ENCODE measurements at places on chromosomes 5 and 9.

DNA sequence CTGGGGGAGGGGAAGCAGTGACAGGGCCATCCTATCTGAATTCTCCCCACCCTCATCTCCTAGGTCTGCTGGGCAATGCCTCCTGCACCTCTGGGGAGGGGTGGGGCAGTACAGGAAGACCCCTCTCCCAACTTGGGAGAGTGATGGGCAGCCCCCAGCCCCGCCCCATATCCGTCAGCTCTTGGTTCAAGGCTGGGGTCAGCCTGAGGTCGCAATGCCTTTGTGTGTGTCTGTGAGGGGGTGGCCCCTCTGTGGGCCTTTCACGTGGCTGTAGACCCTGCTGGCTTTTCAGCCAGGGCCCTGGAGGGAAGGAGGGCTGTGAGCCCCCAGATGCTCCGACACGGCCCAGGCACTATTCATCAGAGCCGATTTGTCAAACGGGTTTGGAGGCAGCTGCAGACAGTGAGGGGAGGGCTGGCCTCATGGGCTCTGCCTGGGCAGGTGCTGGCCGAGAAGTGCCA is 49.5 kb upstream of the RNU6ATAC start:
- no peak for DNase-seq

DNA sequence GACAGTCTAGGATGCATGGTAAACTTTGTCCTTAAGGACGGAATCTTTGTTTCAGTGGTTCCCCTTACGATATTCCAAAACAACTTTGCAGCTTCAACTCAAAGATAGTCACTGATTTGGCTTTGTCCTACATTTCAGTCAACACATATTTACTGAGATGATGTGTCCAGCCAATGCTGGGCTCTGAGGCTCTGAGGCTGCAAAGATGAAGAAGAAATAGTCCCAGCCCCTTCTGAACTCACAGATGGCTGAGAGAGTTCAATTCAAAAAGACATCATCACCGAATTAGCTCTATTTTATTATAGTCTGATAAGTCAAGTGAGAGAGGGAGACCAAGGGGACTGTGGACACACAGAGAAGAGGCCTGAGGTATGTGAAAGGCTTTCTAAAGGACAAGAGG is 544.0 kb downstream of the ACTL7B start:
- DNase-seq, result no peak

DNA sequence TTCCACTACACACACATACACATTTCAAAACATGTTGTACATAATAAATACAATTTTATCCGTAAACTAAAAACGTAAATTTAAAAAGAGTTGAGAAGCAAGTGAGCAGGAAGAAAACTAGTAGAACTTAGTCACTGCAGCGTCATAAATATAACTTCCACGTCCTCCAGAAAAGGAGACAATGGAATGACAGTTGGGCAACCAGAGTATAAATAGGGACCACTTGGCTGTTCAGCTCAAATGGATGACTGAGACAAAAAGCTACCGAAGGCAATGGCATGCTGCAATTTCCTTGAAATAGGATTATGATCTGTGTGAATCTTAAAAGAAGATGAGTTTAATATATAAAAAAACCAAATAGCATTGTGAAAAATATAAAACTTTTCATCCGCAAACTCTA is 438.5 kb upstream of the RGMB start:
- DNase-seq, result no peak

DNA sequence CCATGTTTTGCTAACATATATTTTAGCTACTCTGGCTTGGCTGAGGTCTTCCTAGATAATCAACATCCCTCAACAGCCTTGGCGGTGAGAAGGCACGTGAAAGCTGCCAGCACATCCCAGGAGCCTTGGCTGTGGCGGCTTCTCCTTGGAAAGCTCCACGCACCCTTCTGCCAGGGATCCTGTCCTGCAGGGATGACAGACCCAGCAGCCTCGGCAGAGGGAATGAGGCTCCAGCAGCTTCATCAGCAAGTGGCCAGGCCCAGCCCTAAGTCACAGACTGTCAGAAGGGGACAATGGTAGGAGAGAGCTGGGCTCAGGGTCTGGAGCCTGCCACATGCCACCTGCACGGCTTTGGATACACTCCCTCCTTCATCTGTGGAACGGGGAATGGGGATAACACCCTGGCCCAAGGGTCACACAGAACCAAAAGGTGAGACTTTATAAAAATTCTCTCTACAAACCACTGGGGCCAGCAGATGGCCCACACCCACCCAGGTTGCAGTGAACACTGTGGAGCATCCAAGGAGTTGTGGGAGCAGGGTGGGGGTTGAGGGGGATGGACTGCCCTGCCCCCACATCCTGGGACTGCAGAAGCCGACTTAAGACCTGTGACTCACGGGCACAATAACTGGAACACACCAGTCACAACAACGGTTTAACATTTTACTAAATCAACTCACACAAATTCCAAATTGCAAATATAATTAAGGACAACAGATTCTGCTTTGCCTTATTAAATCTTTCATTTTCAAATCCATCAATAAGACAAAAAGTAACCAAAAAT is 65.1 kb downstream of the MACROH2A1 start:
- no peak for DNase-seq

DNA sequence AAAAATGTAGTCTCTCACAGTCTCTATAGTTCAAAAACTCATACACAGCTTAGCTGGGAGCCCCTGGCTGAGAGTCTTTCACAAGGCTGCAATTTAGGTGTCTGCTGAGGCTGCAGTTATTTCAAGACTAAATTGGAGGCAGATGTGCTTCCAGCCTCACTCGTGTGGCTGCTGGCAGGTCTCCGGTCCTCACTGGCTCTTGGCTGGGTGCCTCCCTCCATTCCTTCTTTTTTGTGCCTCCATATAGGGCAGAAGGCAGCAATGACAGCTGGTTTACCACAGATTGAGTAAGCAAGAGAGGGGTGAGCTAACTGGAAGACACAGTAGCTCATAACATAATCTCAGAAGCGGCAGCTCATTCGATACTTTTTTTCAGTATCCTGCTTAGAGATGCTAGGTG is 2167.7 kb upstream of the WWC1 start:
- no peak for DNase-seq

- DNase-seq, result peak; percentile 27
Observed at GRCh38 chr9:112711050-112711689, 6.7 kb downstream of the INIP start.

DNA sequence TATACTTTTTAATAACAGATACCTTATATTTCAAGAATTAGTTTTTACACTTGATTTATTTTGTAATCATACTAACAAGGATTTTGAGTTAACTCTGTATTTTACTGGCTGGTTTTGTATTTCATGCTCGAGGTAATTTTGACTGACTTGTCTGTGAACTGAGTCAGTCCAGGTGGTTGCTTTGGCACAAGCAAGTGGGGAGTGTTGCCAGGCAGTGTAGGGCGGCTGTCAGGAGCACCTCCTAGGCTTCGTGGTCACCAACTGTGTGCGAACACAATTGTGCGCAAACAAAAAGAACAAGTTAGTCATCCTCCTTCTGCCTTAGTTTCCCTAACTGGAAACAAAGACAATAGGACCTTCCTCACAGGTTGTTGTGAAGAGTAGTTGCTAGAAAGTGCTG is 286.3 kb downstream of the ADGRV1 start:
- DNase-seq, result no peak

DNA sequence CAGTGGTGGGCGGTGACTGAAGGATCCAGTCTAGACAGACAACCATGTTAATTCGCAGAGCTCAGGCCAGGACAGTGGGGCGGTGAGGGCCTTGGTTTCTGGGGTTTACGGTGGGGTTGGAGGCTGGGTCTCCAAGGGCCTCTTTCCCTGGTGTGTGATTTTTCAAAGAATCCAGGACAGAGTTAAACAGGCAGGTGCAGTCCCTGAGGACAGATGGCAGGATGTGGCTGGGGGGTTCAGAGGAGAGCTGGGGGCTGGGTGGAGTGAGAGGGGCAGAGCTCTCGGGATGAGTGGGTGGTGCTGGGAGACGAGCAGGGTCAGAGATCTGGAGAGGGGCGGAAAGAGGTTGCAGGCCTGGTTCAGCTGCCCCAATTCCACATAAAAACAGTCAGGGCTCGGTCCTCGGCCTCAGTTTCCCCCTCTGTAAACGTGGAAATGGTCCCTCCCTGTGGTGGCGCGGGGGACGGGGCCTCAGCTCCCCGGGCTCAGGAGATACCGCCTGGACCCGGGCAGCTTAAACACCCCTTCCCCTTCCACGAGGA is 145.9 kb downstream of the GAPVD1 start:
- no peak for DNase-seq

DNA sequence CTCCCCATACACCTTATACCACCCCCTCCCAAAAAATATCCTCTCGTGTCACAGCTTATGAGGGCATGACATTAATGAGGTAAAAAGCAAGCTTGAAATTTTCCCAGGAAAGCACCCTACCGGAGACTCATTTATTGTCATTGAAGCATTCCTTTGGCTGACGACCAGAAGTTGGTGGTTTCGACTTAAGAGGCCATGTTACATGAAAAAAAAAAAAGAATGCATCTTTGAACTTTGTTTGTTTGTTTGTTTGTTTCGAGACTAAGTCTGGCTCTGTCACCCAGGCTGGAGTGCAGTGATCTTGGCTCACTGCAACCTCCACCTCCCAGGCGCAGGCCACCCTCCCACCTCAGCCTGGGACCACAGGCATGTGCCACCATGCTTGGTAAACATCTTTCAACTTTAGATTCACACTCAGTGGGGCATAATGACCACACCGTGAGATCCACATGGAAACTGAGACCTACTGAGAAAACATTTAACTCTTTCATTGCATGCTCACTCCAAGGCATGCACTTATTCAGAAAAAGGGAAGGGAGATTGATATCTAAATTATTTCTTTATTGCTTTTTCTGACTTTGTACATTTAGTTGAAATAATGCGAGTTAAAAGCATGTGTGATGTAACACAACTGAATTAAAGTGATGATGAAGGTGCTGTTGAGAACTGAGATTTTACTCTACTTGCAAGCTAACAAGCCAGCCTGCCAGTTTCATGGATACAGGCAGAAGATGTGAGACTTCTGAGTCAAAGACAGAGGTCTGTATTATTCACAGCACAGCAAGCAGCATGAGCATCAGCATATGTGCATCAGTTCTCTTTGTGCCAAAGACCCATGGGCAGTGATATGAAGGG is 5.1 kb upstream of the RAB14 start:
- DNase-seq, result no peak

DNA sequence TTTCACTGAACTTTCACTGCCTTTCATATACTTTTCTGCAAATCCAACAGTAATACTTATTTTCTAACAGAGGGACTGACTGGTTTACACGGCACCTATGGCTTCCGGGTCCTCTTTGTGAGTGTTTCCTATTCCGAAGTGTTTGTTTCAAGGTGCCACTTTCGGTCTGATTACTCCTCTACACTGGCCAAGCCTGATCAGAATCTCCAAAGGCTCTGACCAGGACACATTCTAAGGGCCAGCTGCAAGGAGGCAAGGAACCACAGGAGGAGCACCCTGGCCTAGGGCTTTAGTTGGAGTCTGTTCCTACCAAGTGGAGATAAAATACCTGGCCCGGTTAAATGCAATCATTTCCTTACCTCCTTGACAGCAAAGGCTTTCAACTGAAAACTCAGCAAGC is 132.1 kb downstream of the GLIS3 start:
- DNase-seq, result no peak

GRCh38 chr9:135376511-135377265 is 102.9 kb upstream of the PPP1R26 start:
- DNase-seq, result no peak

DNA sequence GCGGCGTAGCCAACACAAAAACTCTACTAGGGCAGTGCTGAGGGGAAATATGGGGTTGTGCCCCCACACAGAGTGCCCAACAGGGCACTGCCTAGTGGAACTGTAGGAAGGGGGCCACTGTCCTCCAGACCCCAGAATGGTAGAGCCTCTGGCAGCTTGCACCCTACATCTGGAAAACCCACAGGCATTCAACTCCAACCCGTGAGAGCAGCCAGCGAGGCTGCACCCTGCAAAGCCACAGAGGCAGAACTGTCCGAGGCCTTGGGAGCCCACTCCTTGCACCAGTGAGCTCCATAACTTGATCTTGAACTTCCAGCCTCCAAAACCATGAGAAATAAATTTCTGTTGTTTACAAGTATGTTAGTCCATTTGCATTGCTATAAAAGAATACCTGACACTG is 27.7 kb downstream of the GRAMD2B start:
- DNase-seq, result no peak

- peak; percentile 78 for DNase-seq
Observed at GRCh38 chr5:175517824-175518450, 39.6 kb downstream of the SFXN1 start.

DNA sequence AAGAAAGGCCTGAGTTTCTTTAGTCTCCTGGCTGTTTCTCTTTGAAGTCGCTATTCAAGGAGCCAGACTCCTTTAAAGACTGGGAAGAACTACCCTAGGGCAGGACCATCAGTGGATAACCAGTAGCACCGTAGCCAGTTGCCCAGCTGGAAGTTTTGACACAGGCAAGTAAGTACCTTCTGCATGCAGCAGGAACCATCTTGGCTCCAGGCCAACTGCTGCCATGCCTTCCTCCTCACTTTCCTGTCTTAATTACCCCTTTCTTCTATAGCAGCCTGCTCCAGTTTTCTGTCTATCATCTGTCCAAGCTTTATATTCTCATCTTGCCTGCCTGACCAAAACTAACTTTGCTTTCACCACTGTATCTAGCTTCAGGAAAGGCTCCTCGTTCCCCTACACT is 149.7 kb upstream of the SV2C start:
- DNase-seq, result no peak

DNA sequence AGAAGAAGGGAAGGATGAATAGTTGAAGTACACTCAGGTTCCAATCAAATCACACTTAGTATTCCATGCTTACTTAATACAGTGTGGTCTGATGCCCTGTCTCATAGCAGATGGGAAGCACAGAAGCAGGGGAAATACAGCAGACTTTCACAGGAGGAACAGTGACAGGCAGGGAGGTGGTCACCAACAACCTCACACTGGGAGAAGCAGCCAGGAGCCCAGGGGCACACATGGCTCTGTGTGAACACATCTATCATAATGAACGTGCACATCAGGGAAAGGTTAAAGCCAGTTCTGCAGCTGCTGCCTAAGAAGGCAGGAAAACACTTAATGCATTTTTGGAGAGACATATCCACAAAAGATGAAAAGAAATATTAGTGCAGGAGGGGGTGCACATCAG is 312.3 kb downstream of the MED10 start:
- DNase-seq, result no peak
